ENCODE measurements at places on chromosomes 2 and 18.

DNA sequence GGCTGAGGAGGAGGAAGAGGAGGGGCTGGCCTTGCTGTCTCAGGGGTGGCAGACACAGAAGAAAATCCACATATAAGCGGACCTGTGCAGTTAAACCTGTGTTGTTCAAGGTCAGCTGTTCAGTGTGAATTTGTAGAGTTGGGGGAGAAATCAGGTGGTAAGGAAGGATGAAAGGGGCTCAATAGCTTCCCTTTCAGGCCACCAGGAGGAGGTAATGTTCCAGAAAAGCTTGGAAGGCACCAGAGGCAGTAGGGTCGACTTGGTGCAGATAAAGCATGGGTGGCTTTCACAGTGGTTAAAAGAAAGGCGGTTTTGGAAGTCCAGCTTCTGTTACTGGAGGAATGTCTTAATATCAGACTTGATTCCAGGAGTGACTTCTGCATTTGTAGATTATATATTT, 167.4 kb downstream of the THSD7B start:
- no peak for DNase-seq

GRCh38 chr2:113795405-113795920, 39.0 kb upstream of the SLC35F5 start:
- DNase-seq: no peak

DNA sequence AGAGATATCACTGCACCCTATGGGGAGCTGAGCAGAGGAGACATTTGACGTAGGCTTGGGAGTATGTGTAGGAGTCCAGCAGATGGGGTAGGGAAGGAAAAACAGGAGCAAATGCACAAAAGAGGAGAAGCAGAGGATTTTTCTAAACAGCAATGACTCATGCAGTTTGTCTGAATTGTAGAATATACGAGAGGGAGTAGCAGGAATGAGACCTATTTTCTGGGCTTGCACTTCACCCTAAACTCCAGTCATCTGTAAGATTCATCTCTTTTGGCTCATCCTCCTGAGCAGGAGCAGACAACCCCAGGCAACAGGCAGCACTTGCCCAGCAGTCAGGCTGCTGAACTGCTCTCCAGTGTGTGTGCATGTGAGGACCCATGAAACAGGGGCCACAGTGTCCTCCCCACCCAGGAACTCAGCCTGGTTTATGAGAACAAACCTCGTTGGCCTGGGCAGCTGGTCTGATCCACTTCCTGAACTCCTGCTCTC, 100.2 kb upstream of the CDC42EP3 start:
- DNase-seq: no peak

DNA sequence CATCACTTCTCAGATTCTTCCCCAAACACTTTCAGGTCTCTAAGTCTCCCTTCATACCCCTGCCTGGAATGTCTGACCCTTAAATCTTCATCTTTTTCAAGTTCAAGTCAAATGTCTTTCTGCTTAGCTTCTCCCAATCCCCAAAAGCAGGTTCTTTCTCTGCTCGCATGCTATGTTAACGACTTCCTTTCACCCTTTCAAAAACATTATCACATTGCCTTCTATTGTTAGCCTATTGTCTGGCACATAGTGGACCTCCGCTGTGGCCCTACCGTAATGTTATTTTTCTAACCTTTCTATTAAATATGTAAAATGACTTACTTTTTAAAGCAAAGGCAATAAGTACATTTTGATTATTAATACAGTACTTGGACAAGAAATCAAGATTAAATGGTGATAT, 2.2 kb downstream of the CDKL4 start:
- DNase-seq: no peak

DNA sequence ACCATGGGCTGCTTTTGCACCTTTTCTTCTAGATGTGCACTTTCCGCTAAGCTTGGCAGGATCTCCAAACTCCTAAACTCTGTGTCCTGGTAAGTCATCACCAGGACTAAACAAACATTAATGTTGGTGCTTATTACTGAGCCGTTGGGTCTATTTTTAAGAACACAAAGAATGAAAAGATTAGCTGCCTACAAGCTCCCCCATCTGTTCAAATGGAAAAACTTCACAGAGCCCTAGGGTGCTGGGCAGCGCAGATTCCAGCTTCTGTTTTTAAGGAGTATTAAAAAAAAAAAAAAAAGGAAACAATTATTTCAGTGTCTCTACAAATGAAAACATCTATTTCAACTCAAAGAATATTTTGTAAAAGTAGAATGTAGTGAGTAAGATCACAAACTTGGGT, 97.8 kb upstream of the AQP4 start:
- no peak for DNase-seq

GRCh38 chr2:227482638-227483340, 10.8 kb downstream of the AGFG1 start:
- DNase-seq: no peak

GRCh38 chr2:150234787-150235446, 252.6 kb downstream of the RND3 start:
- DNase-seq: no peak

DNA sequence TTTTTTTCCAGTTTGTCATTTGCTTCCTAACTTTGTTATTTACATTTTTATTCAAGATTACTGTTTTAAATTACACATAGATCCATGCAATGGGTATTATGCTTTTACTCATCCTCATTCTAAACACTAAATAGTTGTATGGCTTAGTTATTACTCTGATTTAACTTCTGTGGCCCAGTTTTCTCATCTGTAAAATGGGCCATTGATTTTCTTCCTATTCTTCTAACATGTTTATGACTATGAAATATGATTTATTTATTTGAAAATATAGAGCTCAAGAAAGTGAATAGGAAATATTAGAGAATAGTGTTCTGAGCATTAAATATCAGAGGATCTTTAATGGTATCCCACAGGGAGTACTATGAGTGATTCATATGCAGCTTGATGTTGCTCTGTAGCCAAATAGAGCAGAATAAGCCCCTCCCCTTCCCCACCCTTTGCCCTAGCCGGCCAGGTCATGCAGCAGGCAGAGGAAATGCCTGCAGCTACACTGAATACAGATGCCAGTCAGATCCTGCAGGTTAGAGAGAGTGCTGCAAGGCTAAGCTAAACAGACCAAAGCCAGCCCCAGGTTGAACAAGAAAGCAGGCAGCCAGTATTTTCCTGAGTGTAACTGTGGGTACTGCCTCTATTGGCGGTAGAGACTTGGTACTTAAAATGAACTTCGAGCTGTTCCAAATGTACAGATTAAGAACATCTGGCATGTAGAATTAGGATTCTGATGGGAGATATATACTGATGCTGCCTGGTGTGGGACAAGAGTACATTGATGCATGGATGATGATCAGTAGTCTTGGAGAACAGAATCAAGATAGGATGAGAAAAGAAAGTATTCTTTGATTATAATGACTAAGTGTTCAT, 11.7 kb upstream of the ACYP2 start:
- DNase-seq: peak; percentile 60

DNA sequence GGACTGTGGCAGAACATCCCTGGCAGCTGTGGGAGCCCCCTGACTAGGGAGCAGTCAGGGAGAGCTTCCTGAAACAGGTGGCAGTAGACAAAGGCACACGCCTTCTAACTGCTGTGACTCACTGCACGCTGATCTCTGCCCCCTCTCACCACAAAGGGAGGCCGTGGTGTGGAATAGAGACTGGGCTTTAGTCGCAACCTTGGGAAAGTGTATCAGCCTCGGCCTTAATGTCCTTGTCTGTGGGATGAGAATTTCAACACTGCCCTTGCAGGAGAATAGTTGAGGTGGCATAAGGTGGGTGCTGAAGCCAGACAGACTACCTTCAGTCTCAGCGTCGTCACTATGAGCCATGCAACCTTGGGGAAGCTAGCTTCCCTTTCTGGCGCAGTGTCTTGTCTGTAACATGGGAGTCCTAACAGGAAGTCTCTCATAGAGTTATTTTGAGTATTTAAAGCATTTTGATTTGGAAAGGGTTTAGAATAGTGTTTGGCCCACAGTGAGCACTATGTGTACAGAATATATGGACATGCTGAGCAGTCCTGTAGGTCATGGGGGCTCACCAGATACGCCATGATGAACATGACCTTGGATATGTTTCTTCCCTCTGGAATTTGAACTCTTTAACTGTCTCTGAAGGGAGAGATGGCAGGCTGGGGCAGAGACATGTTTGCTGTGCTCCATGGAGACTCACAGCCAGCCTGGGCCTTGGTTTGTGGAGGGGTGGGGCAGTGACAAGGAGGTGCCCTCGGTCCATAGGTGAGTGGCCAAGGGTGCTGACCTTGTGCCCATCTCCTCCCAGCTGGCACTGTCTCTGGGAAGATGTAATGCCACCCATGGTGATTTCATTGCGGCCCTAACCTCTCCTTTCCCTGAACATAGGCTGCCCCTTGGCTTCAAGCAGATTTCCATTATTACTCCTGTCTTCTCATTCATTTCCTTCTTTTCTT, 29.5 kb upstream of the SMAD7 start:
- DNase-seq: no peak

- DNase-seq: no peak
Measured at GRCh38 chr2:162677476-162677875, 161.1 kb downstream of the KCNH7 start.

DNA sequence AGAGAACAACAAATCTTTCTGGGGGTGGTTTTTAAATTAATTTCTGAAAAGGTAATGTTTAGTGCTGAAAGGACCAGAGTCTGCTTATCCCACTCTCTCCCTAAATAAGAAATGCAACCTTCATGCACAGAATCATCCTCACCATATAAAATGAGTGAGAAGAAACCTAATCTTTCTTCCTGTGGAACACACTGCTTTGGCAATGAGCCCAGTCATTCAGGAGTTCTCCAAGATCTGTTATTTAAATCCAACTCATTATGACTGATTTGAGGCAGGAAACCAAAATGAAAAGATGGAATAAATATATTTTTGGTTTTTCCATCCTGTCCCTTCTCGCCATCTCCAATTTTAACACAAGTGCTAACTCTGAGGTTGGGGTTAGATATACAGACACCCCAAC, 228.3 kb downstream of the SRBD1 start:
- DNase-seq: no peak

- no peak for DNase-seq
Measured at GRCh38 chr2:224893848-224894247, 148.4 kb downstream of the DOCK10 start.

Data from CD4-positive, alpha-beta T cell treated with Interleukin-17A for 4 hours (primary cell).